ENCODE measurements at places on chromosomes 11 and 22. TPM values are rescaled to one million over a fixed set of nuclear protein-coding genes. Genes with fewer than 3 reads are reported as not detected.

DNA sequence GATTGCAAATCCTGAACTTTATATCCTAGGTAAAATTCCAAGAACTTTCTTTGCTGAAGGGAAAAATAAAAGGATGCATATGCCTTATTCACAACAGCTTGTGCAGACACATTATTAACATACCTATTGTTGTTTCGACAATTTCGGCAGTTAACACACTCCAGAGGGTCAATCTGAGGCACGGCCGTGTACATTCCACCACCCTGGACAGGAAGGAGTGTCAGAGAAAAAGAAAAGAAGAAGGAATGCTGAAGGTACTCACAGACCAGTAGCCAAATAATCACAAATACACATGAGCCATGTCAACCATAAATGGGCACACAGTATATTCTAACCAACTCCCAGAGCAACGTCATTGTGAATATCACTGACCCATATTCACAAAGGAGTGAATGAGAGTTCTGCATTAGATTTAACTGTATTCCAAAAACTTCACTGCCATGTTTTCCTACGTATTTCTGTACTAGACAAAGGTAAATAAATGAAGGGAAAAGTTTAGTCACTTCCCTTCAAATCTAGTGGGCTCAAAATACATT lies 32.4 kb downstream of the VSIG10L2 start:
- no peak overlapping the region for H3K27ac ChIP-seq
- no peak for DNase-seq
- no peak overlapping the region for H3K4me3 ChIP-seq
- H3K36me3 ChIP-seq = peaks cover 4% of the 10 kb centered on the region
- H3K4me1 ChIP-seq = no peaks in the 10 kb centered on the region

DNA sequence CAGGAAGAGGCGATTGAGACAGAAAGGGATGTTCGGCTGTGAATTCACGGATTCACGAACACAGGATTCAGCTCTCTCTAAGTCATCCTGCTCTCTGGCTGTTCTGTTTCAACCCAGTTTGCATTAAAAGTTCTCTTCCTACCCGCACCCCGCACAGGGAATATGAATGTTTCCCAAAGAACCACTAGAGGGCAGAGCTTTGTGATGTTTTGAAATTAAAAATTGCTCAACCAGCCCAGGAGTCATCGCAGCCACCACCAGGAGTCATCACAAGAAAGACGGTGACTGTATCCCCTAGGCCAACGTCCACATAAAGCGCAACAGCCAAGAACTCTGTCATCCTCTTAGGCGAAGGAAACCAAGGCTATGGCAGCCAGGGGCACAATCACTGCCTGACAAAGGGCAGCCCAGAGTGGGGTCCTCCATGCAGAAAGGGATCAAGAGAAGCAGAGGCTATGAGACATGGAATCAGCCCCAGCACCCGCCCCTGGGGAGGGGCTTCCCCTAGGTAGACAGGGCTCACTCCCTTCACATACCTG lies 122.4 kb downstream of the WT1 start:
- H3K4me3 ChIP-seq = no peak overlapping the region
- H3K4me1 ChIP-seq = peaks cover 10% of the 10 kb centered on the region
- no peak overlapping the region for H3K27ac ChIP-seq
- H3K27me3 ChIP-seq = peaks cover 40% of the 10 kb centered on the region

Gene FXYD2
- total RNA-seq = not detected

DNA sequence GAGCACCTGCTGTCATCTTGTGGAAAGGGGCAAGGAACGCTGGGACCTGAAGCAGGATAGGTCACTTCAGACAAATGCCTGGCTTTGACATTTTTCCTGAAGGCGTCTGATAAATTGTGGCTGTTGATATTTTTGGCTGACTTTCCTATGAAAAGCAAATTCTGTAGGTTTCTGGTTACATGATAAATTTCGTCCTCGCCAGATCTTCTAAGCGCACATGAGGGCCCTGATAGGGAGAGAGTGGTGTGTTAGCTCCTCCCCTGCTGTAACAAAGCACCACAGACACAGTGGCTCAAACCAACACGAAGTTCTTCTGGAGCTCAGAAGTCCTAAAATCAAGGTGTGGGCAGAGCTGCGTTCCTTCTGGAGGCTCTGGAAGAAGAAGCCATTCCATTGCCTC lies 19.6 kb downstream of the APOL4 start:
- no peak overlapping the region for H3K27ac ChIP-seq
- no peak overlapping the region for H3K4me3 ChIP-seq
- H3K36me3 ChIP-seq = no peaks in the 10 kb centered on the region
- peaks cover 9% of the 10 kb centered on the region for H3K27me3 ChIP-seq
- H3K4me1 ChIP-seq = peaks cover 5% of the 10 kb centered on the region

Gene GAL3ST1
- total RNA-seq = not detected

DNA sequence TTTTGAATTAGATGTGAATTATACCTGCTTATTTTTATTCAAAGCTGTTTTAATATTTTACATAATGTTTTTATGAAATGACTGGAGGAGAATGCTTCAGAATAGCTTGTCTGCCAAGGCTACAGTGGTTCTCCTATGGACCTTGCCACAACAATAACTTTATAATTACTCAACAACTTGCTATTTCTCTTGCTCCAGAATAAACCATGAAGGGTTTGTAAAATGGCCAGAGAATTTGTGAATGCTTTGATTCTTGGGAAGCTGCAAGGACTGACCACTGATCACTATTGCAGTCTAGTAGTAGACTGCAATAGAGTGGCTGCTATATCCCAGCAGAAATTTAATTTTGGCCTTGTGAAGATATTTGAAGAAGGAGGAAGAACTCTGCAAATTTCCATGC lies 199.7 kb downstream of the FAT3 start:
- H3K36me3 ChIP-seq = no peaks in the 10 kb centered on the region
- DNase-seq = no peak
- no peaks in the 10 kb centered on the region for H3K27me3 ChIP-seq
- no peaks in the 10 kb centered on the region for H3K4me1 ChIP-seq
- no peak overlapping the region for H3K4me3 ChIP-seq
